ENCODE measurements at places on chromosomes 1 and 21.
A peak's percentile ranks its signal among the peaks of the same experiment; 100 is the strongest.

- DNase-seq: no peak
Measured at GRCh38 chr1:22524481-22524880, 38.8 kb upstream of the EPHA8 start.

DNA sequence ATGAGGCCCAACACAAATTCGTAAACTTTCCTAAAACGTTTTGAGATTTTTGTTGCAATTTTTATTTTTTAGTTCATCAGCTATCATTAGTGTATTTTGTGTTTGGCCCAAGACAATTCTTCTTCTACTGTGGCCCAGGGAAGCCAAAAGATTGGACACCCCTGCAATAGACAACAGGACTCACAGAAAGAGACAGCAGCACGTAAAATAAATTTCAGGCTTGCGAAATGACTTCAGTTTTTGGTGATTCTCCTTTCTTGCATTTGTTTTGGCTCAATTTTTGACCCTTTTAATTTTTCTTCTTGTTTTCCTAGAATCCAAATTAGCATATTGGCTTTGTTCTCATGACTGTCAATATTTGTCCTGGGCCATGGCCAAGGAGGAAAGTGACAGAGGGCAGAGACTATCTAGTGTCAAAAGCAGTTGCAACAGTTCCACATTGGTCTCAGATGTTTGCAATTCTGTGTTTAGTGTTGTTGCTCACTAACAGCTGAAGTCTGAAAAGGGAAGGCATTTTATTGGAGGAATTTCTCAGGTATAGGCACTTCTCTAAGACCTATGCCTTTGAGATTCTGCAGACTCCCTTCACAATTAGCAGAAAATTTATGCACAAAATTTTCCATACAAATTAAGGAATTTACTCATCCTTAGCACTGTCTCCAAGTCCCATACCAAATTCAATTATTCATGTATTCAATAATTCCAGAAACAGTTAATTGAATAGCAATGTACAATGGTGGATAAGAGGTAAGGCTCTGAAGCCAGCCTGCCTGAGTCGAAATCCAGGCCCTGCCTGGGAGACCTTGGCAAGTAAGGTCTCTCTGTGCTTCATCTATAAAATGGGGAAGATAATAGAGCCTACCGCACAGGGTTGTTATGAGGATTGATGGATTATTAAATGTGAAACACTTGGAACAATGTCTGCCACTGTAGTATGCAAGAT is 160.9 kb upstream of the IVNS1ABP start:
- peak; percentile 59 for DNase-seq

GRCh38 chr1:59025201-59025600 is 241.4 kb upstream of the JUN start:
- no peak for DNase-seq

GRCh38 chr1:10459184-10459583 is 9.4 kb downstream of the CORT start:
- DNase-seq: no peak

Measured in NCI-H774 (cell line).